ENCODE measurements at places on chromosomes 1 and 21.
A peak's percentile ranks its signal among the peaks of the same experiment; 100 is the strongest.

GRCh38 chr21:15051644-15052458 lies 12.9 kb downstream of the NRIP1 start:
- DNase-seq, result no peak

- no peak for DNase-seq
These were observed 95.3 kb downstream of the ATP5PO start for GRCh38 chr21:33820230-33820770.

GRCh38 chr1:179803104-179803503 lies 60.0 kb downstream of the FAM163A start:
- no peak for DNase-seq

- DNase-seq, result peak; percentile 98
These were observed 9.1 kb downstream of the LMNA start for GRCh38 chr1:156123356-156124196.

- DNase-seq, result peak; percentile 87
These were observed 126.2 kb downstream of the FGGY start for GRCh38 chr1:59422921-59423575.

Measured in gastrocnemius medialis (tissue), 4 donors.